ENCODE measurements at places on chromosomes 16 and 17.

DNA sequence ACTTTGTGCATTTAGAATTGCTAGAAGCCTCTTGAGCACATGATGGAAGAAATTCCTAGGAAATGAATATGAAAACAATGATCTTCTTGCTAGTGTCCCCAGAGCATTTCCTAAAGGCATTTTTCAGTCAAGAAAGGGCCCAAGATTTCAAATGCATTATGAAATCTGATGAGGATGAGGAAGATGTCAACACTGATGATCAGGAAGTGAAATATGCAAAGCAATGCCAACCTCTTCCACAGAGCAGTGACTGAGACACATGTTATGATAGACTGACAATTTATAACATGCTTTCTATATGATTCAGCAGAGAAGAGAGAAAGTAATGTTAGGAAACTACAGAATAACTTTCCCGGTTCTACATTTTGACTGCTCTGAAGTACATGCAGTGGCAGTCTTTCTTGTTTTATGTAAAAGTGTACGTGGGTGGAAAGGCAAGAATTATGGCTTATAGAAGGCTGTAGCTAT, 859.1 kb upstream of the GOT2 start:
- no peak for DNase-seq

GRCh38 chr16:23729503-23730424, 16.7 kb upstream of the ERN2 start:
- DNase-seq, result no peak

- no peak for DNase-seq
Observed at GRCh38 chr17:14745541-14745940, 444.7 kb downstream of the HS3ST3B1 start.

- DNase-seq, result no peak
Observed at GRCh38 chr16:84581158-84581557, 36.7 kb downstream of the COTL1 start.

GRCh38 chr17:6394055-6394606, 40.8 kb downstream of the AIPL1 start:
- DNase-seq, result no peak

- no peak for DNase-seq
Observed at GRCh38 chr17:14318109-14318917, 17.4 kb downstream of the HS3ST3B1 start.

DNA sequence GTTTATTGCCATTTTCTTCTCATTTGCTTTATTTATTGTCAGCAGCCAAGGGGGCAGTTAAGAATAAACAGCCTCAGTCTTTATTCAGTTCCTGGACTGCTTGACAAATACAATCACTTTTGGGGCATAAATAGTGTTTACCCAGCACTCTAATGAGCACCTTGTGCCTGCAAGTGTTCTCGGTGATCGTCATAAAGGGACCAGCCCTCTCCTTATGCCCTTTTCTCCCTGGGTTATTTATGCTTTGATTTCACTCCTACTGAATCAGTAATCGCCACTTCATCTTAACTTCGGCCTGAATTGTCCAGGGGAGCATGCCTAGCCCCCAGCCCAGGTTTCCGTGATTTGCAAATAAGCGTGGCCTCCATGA, 55.7 kb upstream of the CACNG5 start:
- no peak for DNase-seq

DNA sequence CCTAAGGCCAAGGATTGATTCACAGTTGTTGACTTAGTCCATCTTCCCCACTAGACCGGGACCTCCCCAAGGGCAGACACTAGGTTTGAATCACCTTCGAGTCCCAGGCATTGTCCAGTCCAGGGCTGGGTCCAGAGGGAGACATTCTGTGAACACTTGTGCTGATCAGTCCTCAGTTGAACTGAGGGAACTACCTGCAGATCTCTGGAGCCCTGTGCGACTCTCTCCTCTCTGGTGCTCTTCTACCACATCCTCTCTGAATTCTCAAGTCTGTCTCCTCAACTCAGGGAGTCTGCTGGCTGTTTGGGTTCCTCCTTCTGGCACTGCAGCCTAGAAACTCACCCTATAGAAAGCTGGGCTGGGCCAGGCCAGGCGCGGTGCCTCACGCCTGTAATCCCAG, 10.8 kb downstream of the ZNF232 start:
- DNase-seq, result no peak

- DNase-seq, result no peak
Observed at GRCh38 chr17:31067691-31068184, 27.0 kb upstream of the NF1 start.

All from activated T-helper 1 cell treated with anti-CD3 and anti-CD28 coated beads, Interleukin-2, amount 50 U/mL, for 16 hours (primary cell).